Central memory CD4-positive, alpha-beta T cell (primary cell): ENCODE measurements at places on chromosomes 1 and 21.

- DNase-seq, result no peak
Measured at GRCh38 chr1:89605692-89606091, 27.2 kb upstream of the LRRC8C start.

- no peak for DNase-seq
Measured at GRCh38 chr1:87928623-87929022, 599.9 kb downstream of the LMO4 start.

GRCh38 chr1:29354511-29355098 lies 118.3 kb downstream of the PTPRU start:
- DNase-seq, result no peak

GRCh38 chr1:119637710-119638109 lies 10.4 kb downstream of the ZNF697 start:
- no peak for DNase-seq

- DNase-seq, result no peak
Measured at GRCh38 chr1:3695326-3696217, 43.3 kb downstream of the TP73 start.

- no peak for DNase-seq
Measured at GRCh38 chr1:76186554-76187170, 112.1 kb downstream of the ST6GALNAC3 start.

DNA sequence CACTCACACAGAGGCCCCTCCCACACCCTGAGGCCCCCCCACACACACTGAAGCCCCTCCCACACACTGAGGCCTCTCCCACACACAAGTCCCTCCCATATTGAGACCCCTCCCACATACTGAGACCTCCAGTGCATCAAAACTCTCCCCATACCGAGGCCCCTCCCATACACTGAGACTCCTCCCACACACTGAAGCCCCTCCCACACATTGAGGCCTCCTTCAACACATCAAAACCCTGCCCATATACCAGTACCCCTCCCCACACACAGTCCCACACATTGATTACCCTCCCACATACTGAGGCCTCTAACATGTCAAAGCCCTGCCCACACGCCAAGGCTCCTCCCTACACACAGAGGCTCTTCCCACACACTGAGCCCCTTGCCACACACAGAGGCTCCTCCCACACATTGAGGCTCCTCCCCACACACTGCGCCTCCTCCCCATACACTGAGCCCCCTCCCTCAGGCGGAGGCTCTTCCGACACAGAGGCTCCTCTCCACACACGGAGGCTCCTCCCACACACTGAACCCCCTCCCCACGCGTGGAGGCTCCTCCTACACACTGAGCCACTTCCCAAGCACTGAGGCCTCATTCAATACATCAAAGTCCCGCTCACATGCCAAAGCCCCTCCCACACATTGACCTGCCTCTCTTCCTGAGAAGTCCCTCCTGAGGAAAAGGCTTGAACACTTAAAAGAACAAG lies 392.3 kb downstream of the CAMTA1 start:
- DNase-seq, result no peak

DNA sequence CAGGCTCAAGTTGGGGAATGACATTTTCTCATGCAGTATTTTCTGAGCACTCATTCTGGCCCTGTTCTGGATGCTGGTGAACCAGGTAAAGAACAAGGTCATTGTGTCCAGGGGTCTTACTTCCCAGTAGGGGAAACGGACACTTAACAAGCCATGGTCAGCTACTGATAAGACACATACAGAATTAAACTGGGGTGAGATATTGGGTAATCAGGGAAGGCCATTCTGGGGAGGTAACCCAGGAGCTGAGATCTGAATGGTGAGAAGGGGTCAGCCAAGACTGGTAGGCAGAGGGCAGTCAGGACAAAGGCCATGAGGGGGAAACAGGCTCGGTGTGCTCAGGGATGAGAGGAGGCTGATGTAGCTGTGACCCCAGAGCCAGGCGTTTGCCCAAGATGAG lies 45.8 kb downstream of the RPS6KA1 start:
- no peak for DNase-seq

DNA sequence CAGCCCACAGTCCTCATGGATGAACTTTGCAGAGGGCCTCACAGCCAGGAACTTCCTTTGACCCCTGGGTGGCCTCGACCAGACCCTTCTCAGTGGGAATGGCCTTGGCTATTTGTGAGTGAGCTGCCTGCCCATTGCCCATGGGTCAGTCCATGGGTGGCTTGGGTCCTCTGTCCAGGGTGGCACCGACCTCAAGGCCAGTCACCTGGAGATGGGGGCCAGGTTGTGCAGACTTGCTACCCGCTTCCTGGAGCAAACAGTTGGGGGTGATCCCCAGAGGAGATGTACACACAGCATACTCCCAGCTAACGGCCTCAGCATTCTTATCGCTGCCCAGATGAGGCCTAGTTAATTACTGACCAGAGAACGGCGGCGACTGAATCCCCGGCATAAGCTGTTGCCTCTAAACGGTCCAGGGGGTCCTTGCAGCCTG lies 23.1 kb upstream of the IFNLR1 start:
- no peak for DNase-seq

- no peak for DNase-seq
Measured at GRCh38 chr1:6660415-6661049, 35.9 kb downstream of the THAP3 start.

DNA sequence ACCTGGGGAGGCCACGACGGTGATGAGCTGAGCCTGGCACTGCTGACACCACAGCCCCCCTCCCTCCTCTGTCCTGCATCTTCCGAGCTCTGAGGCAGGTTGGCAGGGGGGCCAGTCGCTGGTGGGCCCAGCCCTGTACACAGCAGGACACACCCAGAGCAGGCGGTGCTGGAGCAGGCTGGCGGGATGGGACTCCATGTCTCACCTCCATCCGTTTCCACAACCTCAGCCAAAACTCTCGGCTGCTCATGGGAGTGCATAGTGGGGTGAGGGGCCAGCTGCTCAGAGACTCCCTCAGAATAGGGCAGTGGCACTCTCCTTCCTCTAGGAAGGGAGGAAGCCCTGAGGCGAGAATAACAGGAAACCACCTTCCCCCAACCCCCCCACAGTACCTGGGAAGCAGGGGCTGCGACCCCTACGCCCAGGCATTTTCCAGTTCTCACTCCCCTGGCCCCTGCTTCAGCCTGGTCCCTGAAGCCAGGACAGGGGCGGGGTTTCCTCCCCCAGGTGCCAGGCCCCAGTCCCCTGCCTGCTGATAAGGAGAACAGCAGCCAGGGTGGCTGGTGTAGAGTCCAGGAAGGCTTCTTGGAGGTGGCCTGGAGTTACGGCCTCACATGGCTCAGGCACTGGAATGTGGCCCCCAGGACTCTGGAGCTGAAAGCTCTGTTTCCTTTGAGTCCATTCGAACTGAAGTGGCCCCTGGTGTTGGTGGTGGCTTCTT lies 3.2 kb upstream of the IBA57 start:
- DNase-seq, result no peak

- no peak for DNase-seq
Measured at GRCh38 chr1:68808351-68808750, 311.5 kb upstream of the DEPDC1 start.

DNA sequence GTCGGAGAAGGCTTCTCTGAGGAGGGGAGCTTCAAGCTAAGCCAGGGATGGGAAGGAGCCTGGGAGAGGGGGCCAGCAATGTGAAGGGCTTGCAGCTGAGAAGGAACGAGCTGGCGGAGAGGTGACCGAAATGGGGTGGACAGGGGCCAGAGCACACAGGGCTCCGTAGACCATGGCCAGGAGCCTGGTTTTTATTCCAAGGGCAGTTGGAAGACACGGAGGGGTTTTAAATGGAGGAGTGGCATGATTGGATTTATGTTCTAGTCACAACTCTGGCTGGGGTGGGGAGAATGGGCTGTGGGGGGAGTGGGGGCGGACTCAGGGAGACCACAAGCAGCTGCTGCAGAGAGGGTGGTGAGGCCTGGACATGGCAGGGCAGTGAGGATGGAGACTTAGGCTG lies 5.1 kb upstream of the EPS8L3 start:
- DNase-seq, result no peak

GRCh38 chr1:233738396-233738795 lies 124.5 kb downstream of the KCNK1 start:
- no peak for DNase-seq

DNA sequence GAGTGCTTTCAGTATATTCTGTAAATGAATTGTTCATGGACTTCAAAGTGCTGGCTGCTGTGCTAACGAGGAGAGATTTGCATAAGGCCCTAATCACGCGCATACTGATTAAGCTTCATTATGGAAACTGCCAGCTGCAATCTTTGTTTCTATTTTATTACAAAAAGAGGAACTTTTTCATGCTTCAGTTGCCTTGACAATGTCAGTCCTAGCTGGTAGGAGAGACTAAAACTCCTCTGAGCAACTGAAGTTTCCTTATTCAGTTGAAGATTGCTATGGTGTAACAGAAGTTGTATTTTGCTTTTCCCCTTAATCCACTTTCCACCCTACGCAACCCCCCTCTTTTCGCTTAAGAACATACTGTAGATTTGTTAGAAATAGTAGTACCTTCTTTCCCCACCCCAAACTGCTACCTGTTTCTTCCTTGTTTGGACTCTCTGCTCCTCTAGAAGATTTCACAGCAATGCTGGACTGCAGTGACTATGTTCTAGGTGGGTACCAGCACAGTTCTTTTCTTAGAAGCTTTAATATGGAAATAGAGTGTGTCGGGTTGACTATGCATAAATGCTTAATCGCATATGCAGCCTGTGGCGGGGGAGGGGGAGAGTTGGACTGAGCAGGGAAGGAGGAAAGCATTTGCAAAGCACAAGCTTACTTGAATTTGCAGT lies 108.3 kb downstream of the POU2F1 start:
- no peak for DNase-seq

GRCh38 chr1:14843525-14843924 lies 245.0 kb downstream of the KAZN start:
- DNase-seq, result no peak

DNA sequence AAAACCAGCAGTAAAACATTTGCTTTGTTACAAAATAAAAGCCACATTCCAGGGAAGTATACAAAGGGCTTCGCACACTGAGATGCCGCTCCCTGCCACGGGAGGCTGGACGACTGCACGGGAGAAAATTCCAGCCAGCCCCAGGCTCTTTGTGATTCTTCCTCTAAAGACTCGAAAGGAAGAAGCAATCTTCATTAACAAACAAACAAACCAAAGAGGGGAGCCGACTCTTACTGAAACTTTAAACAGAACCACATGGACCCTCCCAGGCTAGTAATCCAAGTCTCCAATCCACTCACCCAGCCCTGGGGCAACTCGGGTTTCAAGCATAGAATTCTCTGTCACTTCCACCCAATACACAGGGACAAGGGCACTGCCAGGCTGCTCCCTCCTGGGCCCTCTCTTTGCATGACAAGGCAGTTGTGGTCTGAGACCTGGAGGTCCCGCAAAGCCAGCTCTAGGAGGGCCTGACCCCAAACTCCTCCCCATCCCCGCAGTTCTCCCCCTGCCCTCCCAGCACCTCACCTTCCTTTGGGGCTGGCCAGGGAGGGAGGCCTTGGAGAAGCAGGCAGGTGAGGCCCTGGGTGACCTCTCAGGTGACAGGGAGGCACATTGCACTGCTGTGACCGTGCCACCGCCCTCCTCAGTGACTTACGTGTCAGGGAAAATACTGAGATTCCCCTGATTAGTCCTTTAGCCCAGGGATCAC lies 26.6 kb upstream of the COL18A1 start:
- no peak for DNase-seq

- no peak for DNase-seq
Measured at GRCh38 chr21:14878971-14879370, 185.8 kb downstream of the NRIP1 start.

- no peak for DNase-seq
Measured at GRCh38 chr1:107047602-107048001, 8.9 kb upstream of the PRMT6 start.

- DNase-seq, result no peak
Measured at GRCh38 chr21:46297338-46298271, 11.5 kb downstream of the YBEY start.

GRCh38 chr1:29396438-29397255 lies 160.3 kb downstream of the PTPRU start:
- no peak for DNase-seq

DNA sequence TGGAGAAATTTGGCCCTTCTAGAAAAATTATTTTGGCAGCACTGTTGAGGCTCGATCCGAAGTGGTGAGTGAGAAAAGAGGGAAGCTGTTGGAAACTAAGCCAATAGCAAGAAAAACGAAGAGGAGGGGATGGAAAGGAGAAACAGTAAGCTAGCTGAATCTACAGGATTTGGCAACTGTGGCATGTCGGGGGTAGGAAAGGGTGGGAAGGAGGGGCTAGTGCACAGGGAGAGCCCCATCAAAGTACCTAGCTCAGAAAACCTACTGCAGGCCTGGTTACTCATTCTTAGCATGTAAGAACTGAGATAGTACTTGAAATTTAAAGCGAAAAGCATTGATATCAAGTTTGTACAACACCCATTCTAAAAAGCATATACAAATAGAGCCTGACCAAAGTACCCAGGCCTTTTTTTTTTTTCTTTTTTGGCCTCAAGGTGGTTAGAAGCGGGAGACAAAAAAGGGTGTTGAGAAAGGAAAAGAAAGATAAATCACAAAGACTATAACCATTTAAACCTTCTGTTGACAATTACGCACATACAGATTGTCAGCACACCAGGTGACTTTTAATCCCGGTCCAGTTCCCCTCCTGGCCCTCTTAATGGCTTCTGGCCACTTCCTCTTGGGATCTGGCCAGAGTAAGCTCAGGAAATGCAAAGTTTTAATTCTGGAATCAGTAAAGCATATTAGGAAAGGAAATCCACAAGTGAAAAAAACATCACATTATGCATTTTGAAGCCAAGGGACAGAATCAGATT lies 50.4 kb downstream of the SLC16A1 start:
- DNase-seq, result no peak

DNA sequence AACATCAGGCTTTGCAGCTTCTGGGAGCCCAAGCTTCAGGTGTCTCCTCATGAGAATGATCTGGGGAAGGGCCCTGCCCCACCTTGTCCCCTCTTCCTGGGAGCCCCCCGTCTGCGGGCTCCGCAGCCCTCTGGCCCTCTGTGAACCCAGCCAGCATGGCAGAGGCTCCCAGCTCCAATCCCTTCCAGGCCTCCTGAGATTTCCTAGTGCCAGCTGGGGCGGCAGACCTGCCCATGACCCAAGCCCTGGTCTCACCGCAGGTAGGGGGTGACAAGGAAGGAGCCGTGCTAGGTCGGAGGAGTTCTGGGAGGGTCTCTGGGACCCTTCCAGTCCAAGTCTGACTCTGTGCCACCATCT lies 7.7 kb downstream of the PLEKHG5 start:
- no peak for DNase-seq

DNA sequence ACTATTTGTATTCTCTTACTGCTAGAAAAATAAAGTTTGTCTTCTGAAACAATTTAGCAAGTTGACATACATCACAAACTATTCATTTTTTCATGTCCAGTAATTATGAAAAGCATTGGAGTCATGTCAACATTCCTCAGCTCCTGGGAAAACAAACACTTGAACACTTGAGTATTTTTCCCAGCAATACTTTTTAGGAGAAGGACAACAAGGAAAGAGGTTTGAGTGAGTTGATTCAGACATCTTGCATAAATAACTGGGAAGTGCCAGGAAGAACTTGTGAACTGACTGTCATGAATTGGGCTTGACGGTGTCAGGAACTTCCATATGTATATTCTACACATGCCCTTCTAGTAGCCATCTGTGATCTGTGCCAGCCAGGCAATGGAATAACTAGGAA lies 195.6 kb downstream of the HMCN1 start:
- no peak for DNase-seq

- DNase-seq, result no peak
Measured at GRCh38 chr21:27244352-27244751, 277.5 kb upstream of the ADAMTS5 start.

- DNase-seq, result no peak
Measured at GRCh38 chr1:2803931-2804627, 2.6 kb upstream of the TTC34 start.
